ENCODE measurements at places on chromosomes 7 and 10.

DNA sequence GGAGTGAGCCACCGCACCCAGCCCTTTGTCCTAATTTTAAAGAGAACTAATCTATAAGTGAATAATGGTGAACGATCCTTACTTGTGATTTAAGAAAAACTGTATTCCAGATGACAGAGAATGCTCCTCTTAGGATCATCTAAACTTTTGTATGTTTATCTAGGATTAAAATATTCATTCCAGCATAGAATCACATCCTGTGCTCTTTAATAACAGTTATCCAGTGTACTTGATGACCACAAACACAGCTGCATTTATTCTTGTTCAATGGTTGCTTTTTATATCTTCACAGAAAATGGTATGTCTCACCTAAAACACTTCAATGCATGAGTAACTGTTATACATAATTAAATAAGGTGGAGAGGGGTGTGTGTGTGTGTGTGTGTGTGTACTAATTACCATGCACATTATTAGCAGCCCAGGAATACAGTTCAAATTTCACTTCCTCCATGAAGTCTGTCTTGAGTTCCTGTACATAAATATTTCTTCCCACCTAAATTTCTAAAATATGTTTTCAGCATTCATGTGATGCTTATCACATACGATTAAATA, 38.5 kb upstream of the SEMA3C start:
- no peak for DNase-seq

- no peak for DNase-seq
Measured at GRCh38 chr10:124245806-124246440, 152.5 kb upstream of the CHST15 start.

DNA sequence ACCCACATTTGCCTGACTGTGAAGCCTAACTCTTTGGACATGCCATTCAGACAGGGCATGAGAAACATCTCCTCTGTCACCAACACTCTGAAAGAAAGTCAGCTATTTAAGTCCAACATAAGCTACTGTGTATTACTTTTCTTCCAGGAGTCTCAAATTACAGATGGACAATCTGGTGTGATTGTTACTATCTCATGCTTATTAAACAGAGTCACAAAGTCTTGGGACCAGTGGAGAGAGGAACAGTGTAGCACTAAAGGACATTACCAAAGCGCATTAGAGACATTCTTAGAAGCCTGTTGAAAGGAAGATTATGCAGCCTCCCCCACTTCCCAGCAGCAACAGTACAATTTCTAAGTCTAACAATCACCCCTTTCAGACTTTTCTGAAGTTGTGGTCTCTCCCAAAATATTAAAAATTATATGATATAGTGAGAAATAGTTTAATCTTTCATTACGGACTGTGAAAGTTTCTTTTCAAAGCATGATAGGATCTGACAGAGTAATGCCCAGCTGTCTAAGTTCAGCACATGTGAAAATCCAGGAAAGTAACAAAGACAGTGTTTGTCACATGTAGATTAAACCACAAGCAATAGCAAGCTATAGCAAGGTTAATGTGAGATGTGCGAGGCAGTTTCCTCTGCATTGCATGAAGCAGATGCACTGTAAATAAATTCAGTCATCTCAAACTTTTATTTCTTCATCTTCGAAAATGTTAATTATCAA, 280.9 kb upstream of the FZD8 start:
- DNase-seq = no peak

- no peak for DNase-seq
Measured at GRCh38 chr7:69622960-69623359, 24.7 kb downstream of the AUTS2 start.

DNA sequence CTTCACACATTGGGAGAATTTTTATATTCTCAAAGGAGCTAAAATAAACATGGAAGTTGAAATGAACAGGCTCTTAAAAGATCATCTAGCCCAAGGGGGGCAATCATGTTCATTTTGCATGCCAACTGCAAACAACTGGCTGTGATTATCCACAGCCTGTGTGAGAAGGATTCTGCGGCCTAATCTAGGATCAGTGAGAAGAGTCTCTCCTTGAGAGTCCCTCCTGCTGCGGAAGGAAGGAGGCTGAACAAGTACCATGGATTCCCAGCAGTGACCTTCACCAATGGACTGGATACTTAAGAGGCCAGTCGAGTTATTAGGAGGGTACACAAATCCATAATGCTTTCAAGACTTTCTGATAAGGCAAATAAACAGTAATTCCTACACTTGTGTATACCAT, 76.7 kb downstream of the IGF2BP3 start:
- DNase-seq = no peak

DNA sequence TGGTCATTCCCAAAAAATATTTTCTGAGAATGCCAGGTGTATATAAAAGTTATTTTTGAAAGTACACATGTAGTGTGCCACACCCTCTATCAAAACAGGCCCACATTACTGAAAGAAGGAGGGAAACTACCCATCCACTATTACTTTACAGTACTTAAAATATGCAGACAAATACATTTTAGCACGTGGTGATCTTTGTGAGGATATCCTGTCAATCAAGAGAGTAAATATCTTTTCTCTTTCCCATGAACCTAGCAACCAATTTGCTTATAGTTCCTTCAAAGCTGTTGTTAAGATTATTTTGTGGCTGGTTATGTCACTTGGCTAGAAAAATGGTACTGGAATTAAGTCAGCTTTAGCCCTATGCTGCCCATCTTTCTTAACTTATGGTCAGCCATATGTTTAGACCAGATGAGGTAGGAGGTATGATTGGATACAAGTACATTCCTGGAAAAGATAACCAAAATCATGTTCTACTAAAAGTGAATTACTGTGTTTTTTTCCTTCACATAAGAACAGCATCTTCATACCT, 70.1 kb downstream of the AUTS2 start:
- DNase-seq = no peak

GRCh38 chr7:152989889-152990380, 230.4 kb downstream of the ACTR3B start:
- peak; percentile 7 for DNase-seq

- DNase-seq = no peak
Measured at GRCh38 chr10:84605802-84606201, 277.4 kb downstream of the CCSER2 start.

DNA sequence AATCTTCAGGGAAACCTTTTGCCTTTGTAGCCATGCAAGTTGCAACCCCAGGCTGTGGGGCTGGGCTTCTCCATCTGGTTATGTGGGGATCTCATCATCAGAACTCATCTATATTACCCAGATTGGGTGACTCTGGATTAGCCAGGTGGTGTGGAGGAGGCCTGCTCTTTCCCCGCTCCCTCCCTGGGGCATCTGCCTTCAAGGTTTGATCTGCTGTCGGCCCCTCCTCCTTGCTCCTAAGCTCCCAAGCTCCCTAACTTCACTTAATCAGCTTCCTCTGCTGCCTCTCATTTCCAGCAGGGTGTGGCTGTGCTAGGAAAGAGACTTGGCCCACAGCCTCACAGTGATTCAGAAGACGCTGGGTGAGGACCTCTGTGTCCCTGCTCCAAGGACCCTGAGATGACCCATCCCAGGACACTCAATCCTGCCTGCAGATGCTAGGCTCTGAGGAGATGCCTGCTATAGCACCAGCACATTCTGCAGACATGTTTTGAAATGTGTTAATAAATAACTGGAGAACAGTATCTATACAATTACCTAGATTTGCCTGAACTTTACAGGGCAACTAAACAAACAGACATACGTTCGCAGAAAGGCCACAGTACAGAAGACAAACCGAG, 392.1 kb upstream of the PODXL start:
- peak; percentile 36 for DNase-seq

All from fibroblast of skin of right biceps (primary cell).